Fibroblast of upper back skin (primary cell): ENCODE measurements at places on chromosomes 1 and 21.
A peak's percentile ranks its signal among the peaks of the same experiment; 100 is the strongest.

DNA sequence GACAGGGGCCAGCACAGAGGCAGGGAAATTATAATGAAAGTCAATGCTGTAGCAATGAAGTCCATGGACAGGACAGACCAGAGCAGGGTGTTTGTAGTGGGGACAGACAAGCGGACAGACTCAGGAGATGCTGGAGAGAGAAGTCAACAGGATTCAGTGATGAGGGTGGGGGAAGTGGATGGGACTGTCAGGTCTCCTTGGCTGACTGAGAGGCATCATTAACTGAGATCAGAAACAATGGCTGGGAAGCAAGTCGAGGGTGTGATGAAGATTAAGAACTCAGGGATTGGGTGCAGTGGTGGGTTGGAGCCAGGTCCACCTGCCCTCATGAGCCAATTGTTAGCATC is 25.5 kb downstream of the CD58 start:
- DNase-seq, result no peak

DNA sequence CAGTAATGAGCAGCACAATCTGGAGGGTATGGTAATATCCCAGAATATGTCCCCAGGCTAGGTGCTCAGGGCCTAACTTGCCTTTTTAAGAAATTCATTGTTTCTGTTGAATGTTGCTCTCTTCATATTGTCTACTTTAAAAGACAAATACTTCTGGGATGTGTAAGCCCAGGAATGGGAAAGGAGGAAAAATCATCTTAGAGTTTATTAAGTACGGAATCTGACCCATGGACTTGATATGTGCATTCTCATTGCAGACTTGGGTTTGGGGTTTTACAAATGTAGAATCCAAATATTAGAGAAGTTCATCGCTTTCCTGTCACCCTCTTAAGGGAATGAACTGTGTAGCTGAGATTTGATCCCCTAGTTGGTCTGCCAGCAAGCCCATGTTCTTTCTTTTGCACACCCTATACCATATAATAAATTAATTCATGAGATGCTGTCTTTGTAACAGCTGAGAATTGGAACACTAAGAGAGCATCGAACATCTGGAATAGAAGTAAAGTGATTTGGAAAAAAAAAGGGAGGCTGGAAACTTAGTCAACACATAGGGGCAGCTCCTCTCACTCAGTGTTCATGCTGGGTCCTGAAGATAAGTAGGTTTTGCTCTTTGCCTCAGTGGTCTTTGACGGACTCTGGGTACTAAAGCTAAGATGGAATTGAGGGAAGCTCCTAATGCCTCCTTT is 235.8 kb upstream of the C1orf105 start:
- DNase-seq, result peak; percentile 57

- peak; percentile 59 for DNase-seq
Observed at GRCh38 chr1:183543619-183544204, 46.5 kb downstream of the NCF2 start.

DNA sequence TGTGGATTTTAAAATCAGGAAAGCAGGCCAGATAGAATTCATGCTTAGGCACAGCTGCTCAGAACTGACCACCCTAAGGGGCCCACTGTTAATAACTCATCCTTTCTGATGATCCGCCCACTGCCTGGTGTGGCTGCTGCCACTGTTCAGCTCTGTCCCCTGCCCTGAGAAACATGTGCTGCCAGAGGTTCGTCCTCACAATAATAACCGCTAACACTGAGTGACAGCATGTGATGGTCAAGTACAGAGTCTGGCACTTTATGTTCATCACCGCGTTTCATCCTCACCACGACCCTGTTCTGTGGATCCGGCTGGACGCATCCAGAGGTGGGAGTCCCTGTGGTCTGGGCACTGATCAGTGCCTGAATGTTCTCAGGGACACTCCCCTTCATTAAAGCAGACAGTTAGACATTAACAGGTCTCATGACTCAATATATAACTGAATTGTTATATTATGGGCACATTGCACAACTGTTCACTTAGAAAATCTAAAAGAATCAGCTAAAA is 108.6 kb downstream of the SIM2 start:
- DNase-seq, result no peak

GRCh38 chr1:37825506-37825905 is 17.5 kb upstream of the YRDC start:
- no peak for DNase-seq

DNA sequence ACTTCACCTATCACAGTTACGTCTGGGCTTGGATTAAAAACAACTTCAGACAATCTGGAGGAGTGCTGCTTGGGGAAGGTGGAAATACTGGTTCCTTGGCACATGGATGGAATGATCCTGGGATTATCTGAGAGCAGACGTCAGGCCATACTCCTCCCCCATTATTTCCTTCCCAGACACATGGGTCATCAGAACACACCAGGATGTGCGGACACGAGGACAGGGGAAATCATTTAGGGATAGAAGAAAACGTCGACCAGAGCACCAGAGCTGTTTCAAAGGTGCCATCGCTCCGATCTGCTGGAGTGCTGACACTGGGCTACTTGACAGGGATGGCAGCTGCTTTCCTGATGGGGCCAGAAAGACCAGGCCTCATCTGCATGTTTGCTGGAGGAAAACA is 31.8 kb upstream of the ANGPTL7 start:
- DNase-seq, result no peak

DNA sequence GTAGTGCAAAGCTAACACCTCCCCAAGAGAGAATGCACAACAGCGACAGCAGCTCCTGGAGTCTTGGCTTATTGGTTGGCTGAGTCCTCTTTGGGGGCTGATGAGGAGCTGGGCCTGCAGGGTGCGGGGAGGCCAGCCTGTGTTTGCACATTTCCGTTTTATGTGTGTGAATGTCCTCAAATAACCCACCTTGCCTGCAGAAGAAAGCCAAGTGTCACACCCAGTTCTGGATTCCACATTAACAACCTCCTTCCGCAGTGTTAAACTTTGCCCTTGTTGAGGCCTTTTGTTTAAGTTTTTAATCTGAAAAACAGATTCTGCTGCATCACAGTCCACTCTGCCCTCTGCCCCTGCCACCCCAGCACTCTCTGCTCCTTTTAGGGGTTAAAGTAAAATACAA is 274.5 kb downstream of the TM2D1 start:
- DNase-seq, result peak; percentile 33

DNA sequence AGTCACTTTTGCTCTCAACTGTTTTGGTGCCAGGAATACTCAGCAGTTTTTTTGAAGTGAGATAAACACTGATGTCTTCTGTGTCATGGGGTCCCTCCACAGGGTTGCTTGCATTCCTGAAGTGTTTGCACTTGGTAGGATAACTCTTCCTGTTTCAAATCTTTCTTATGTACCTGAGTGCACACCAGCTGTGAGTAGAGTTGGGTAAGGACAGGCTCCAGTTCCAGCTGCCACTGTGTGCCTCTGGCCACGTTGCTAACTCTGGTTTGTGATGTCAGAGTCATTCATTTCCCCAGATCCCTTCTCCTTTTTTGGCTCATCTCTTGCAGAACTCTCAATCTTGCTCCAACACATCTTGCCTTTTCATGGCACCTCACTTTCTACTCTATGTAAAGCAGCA is 356.3 kb upstream of the B3GALT2 start:
- DNase-seq, result peak; percentile 8

- peak; percentile 89 for DNase-seq
Observed at GRCh38 chr1:11735854-11736745, at the start of gene AGTRAP. AGTRAP (plus strand) TSS chr1:11736136; CDS start chr1:11736209, 73 bp downstream.

DNA sequence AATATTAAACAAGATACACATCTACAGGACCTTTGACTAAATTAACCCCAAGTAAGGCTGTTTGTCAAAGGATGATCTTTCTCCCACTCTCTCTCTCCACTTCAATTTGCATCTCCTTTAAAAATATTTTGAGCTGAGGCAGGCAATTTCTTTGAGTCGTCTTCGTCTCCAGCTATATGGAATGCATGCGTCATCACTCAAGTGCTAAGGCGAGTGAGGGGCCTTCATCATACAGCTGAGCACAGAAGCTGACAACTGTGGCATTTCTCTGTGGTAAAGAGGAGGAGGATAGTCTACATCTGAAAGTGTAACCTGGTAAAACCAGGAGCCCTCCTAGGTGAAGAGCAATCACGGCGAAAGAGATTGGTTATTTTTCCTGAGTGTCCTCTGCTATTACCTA is 7.6 kb downstream of the EPHX4 start:
- DNase-seq, result peak; percentile 72

GRCh38 chr21:33976082-33977016 is 60.7 kb upstream of the ATP5PO start:
- peak; percentile 99 for DNase-seq

DNA sequence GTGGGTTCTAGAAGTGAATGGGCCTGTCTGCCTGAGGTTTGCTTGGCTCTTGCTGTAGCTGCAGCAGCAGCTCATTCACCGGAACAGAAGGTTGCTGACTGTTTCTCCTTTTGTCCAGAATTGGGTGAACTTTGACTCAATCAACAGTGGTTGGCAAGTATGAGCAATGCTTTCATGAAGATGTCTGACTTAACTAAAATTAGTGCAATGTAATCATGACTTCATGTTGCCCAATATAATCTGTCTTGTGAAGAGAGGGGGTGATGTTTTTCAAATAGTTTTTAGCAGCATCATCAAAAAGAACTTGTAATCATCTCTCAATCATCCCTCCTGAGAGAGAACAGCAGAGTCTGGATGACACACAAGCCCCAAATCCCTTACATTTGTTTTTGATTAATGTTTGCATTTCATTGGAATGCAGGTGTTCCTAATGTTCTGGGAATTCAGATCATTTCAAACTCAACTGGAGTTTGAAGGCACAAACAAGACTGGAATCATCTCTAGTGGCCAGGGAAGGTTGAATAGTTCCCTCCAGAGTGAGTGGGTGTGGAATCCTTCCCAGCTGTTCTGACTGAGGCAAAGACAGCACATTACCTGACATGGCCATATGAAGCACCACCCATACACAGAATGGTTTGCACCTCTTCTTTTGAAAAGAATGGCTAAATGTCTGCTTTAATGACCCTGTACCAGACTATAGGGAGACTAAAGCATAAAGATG is 82.9 kb downstream of the HLX start:
- peak; percentile 99 for DNase-seq

- peak; percentile 86 for DNase-seq
Observed at GRCh38 chr1:22024485-22025367, 23.3 kb downstream of the CELA3A start.

DNA sequence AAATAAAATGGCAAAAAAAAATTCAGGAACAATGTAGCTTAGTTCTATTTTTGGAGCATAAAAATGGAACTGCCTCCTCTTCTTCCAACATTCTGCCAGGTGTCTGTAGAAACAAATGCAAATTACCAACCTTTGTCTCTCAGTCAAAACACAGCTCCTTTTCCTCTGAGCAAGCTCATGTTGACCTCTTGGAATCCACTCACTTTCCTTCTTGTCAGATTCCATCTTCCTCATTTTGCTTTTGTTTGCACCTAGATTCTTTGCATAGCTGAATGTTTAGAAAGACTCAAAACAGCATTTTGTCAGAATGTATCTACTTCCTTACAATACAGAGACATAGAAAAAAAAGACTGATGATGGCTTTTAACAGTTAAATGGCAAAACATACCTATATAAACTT is 178.2 kb downstream of the ADGRL2 start:
- DNase-seq, result peak; percentile 16

DNA sequence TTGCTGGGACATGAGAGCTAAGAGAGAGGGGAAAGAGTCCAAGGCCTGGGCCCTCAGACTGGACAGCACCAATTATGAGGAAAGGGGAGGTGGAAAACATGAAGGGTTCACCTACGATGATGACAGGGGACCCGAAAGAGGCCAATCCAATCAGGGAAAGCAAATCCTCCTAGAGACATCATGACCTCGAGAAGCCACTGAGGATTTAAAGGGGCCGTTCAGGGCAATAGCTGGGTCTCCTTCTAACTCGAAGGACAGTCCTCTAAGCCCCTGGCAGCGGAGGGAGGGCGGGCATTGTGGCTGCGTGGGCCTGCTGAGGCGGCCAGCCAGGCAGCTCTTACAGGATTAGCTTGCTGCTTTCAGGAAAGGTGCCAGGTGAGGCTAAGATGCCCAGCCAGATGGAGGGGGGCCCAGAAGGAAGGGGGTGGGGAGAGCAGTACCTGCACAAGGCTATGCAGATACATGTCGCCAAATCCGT is 7.4 kb downstream of the MEF2D start:
- no peak for DNase-seq

- peak; percentile 41 for DNase-seq
Observed at GRCh38 chr1:220878191-220879075, 810 bp upstream of the HLX start.

DNA sequence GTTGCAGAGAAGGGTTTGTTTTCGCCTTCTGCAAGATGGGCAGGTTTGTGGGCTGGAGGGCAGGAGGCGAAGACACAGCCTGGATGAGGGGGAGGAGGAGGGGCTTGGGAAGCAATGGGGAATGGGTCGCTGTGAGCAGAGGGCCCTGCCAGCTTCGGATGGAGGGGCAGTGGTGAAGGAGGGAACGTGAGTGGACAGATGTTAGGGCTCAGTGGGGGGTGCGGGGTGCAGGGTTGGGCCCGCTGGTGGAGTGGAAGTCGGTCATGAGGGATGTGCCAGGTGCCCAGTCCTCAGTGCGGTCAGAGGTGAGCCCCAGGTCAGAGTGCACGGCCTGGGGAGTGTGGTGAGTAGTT is 55.5 kb upstream of the ABCG1 start:
- DNase-seq, result no peak

DNA sequence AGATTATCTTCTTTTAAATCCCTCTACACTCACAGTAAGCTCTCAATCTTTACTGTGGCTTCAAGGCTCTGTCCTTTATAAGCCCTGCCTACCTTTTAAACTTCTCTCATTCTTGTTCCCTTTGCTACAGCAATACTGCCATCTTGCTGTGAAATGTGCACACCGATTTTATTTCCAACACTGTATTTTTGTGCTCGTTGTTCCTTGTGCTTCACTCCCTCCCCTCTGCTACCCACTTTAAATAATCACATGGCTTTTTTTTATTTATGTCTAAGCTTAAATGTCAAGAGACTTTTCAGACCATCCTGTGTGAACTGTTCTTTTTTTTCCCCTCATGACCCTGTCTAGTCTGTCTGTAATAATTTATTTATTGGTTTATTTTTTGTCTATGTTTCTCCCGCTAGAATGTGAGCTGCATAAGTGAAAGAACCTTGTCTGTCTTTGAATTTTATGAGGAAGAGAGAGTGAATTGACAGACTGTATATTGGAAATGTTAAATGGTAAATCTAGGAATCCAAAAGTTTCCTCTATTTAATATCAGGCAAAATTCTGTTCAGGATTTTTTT is 45.7 kb downstream of the ABCD3 start:
- DNase-seq, result peak; percentile 51

DNA sequence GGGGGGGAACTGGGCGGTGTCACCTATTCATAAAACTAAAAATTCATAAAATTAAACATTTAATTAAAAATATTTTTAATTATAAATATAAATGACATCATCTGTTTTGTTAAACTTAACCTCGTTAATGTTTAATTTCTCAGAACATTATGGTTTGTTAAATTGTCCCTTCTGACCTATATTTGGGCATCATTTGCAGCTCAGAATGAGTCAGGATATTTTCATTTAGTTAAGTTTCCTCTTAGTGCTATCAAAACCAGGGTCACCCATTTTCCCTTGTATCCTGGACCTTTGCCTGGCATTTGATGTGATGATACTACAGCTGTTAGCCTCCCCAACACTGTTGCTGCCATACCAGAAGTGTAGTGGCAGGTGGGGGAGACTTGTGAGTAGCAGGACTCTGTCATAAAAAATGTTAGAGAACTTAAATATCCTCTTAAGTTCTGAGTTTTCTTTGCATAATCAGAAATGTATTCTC is 30.3 kb downstream of the TSNAX start:
- no peak for DNase-seq

- DNase-seq, result no peak
Observed at GRCh38 chr1:52263153-52263910, 102.7 kb downstream of the CC2D1B start.

GRCh38 chr1:119988306-119989062 is 81.0 kb downstream of the NOTCH2 start:
- peak; percentile 51 for DNase-seq

GRCh38 chr1:198564157-198564556 is 23.7 kb upstream of the ATP6V1G3 start:
- no peak for DNase-seq
